ENCODE measurements at places on chromosomes 7 and 10.
A peak's percentile ranks its signal among the peaks of the same experiment; 100 is the strongest.

DNA sequence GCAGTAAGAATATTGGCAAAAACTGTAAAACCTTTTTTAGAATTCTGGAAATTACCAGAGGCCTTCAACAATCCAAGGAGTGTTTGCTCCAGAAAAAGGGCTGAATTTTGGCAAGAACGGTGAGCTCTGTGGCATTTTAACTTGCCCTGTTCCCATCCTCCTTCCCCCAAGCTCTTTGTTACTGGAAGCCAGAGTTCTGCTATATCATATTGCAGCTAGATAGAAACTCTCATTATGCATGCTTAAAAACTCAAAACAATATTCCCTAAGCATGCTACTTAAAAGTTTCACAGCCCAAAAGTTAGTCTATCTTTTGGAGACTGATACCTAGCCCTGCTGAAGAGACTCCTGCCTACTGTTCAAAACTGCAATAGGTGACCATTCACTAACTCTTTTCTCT is 70.6 kb upstream of the GPR37 start:
- DNase-seq: no peak

GRCh38 chr10:73886085-73886529 is 11.8 kb upstream of the CAMK2G start:
- DNase-seq: peak; percentile 87

- no peak for DNase-seq
Observed at GRCh38 chr10:122461729-122462532, 578 bp downstream of the HTRA1 start.

DNA sequence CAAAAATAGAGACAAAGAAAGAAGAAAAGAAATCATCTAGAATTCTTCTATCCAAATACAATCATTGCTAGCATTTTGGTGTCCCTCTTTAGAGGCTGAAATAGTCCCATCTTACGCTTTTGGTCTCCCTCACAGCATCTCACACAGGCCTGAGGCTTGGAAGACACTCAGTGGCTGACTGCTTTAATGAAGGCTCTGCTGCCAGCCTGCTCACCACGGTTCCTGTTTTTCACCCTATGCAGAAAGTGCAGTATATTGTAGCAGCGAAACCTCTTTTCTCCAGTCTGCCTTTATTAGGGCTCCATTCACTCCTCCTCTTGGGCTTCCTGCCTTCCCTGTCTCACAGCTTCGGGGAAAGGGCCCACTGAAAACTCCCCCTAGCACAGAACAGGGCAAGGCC is 102.2 kb downstream of the JCAD start:
- DNase-seq: no peak

GRCh38 chr10:127423218-127423915 is 125.7 kb upstream of the NPS start:
- no peak for DNase-seq

GRCh38 chr7:26233902-26234511 is 32.5 kb downstream of the CBX3 start:
- DNase-seq: peak; percentile 75

DNA sequence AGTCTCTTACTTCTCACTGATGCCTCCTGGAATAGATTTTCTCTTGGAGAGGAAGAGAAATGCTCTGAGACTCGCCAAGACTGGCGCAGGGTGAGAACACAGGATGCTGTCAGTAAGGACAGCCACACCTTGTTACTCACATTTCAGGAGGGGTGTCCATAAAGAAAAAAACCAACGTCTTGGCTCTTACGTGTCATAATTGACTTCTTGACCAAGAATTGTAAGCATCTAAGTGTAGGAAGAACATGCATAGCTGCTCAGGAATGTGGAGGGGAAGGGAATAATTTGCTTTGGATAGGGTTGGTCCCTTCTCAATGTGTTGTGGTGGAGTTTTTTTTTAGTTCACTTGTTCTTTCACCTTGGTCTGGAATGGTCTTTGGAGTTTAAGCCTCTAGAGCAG is 43.8 kb upstream of the ZNF438 start:
- no peak for DNase-seq

DNA sequence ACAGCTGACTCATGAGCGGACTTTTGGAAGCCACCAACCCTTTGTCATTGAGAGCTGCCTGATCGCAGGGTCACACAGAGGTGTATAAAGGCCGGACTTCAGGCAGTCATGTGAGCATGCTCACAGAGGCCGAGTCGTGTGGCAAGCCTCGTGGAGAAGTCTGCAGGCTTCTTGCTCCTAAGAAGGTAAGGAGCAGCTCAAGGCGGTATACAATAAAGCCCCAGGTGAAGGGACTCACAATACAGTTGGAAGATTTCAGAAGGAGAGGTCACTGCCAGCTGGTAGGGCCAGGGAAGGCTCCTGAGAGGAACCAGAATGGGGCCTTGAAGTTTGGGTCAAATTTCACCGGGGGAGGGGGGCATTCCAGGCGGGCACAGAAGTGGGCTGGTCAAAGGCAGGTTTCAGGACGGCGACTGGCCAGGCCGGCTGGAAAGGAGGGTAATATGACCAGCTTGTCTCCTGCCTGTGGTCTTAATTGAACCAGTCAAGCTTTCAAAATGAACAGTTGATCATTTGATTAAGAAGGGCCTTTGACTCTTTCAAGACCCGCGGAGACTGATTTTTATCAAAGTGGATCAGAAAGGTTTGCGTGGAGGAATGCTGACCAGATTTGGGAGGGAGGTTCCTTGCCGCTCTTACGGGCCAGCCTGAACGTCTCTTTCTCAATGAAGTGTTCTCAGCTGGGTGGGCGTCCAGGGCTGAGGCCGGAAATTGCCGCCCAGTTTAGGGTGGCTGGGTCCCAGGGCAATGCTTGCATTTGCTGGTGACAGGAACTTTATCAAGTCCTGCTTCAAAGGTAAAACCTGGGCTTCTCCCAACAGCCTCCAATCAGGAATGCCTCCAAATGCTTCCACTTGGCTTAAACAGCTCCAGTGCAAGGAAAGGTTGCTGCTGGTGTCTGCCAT is 178.6 kb downstream of the EMX2 start:
- DNase-seq: no peak
